NCI-H1417 treated with DMSO at 0.1 percent for 48 hours (cell line): ENCODE measurements at places on chromosomes 12 and 14.

DNA sequence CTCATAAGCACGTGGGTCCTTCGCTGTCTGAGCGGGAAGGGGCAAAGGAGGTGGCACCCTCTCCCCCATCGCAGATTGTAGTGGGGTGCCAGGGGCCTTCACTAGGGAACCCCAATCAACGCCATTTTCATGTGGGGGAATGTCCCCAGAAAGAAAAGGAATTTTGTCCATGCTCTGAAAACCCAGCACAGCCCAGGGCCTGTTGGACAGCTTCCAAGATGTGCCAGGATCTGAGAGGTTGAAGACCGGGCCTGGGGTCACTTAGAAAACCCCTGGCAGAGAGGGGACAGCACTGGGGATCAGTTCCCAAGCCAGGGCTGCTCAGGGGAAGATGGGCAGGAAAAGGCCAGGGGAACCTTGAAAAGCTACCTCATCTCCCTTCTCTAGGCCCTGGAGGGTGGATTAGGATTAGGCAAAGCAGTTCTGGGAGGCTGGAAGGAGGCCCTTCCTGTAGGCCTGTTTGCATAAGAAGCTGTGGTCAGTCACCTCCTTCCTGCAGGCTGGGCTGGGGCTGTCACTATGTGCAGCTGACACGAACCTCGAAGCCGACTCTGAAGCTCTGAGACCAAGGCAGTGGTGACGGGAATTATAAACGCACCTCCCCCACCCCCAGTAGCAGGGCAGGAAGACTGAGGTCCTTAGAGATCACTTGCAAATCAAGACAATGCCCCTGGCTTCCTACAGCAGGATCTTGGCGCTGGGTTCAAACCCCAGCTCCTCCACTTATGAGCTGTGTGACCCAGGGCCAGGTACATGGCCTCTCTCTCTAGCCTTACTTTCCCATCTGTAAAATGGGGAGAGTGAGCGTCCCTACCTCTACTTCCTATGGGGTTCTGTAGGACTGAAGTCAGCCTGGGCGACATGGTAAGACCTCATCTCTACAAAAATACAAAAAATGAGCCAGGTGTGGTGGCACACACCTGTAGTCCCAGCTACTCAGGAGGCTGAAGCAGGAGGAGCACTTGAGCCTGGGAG lies 29.0 kb downstream of the TESC start:
- no peak for DNase-seq

DNA sequence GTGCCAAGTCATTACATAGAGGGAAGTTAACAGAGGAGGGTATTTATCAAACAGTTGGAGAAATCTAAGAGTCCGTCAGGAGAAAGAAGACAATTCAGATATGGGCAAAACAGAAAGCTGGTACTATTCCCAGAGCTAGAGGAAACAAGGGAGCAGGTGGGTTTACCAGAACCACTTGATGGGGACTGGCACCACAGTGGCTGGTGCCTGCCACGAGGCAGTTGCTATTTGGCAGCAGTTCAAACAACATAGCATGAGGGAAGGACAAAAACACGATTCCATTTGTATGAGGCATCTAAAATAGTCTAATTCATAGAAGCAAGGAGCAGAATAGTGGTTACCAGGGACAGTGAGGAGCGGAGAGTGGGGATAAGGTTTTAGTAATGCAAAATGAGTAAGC lies 24.6 kb upstream of the KLRD1 start:
- DNase-seq = no peak

- no peak for DNase-seq
Observed at GRCh38 chr12:8475508-8476203, 19.9 kb downstream of the CLEC6A start.

DNA sequence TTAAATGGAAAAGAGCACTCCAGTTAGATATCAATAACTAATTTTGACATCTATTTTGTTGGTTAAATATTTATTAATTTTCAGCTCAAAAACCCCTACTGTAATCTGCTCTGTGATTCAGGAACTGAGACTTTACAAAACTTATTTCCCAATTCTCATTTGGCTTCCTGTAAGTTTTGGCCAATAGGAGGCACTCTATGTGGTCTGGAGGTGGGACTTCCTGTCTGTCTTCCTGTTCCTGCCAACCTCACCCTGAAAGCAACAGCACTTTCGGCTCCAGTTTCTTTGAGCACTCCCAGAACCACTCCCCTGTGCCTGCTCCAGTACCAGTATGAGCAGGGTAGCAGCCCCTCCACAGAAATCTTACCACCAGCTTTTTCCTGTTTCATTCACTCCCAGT lies 1027.0 kb downstream of the VRK1 start:
- no peak for DNase-seq

DNA sequence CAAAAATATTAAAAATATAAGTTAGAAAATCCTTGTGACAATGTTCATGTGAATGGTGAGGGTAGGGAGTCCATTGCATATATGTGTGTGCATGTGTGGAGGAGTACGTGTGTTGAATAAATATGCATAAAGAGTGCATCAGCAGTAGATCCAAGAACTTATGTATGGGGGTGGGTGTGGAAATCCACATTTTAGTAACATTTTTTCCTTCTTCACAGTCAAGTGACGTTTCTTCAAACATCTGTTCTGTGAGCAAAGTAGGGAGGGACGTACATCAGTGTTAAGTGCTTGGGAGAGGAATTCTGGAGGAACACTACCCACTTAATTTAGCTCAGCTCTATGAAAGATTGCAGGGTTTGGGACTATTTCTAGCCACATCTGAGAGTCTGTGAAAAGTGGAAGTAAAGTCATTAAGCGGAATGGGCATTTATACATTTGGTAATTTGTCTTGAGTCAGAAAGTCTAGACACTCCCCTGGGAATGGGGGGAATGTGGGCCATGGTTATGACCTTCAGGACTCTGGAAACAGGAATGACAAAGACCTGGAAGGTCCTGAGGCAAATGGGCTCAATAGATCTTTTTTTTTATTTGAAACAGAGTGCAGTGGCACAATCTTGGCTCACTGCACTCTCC lies 156.4 kb upstream of the PLXNC1 start:
- no peak for DNase-seq

DNA sequence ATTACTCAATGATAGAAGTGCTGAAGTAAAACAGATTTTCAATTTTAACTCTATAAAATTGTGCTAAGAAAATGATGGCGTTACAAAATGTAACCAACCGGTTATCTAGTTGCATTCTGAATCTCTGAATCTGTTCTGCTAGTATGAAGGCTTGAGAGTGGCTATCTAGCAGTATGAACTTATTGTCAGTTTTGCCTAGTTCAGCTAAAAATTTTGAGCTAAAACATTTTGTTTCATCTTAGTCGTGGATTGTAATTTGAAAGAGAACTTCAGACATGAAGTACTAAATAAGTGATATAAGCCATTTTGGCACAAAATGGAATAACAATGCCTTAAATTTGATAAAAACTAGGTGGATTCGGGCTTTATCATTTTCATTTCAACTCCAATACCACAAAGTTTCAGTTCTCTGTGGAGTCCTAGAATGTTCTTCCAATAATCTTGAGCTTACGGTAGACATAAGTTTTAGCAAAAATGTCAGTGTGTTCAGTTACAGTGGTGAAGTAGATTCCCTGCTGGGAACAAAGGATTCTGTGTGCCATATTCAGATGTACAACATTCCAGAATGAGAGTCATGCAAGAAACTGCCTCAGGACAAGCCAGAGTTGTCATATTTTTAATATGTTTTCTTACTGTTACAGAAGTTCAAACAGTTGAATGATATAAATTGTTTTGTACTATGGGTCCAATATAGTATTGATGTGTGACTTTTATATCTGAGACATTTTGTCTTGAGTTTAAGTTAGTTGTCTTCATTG lies 28.1 kb downstream of the ATP6V1D start:
- no peak for DNase-seq

- DNase-seq = no peak
Observed at GRCh38 chr12:40228727-40229126, 3.9 kb downstream of the LRRK2 start.

- DNase-seq = no peak
Observed at GRCh38 chr12:13209436-13210235, 13.1 kb downstream of the EMP1 start.

- DNase-seq = no peak
Observed at GRCh38 chr12:113061061-113061694, 4.6 kb downstream of the DTX1 start.

- no peak for DNase-seq
Observed at GRCh38 chr12:132481771-132482745, 7.9 kb upstream of the FBRSL1 start.

- no peak for DNase-seq
Observed at GRCh38 chr14:20857207-20857606, 34.0 kb upstream of the RNASE3 start.

DNA sequence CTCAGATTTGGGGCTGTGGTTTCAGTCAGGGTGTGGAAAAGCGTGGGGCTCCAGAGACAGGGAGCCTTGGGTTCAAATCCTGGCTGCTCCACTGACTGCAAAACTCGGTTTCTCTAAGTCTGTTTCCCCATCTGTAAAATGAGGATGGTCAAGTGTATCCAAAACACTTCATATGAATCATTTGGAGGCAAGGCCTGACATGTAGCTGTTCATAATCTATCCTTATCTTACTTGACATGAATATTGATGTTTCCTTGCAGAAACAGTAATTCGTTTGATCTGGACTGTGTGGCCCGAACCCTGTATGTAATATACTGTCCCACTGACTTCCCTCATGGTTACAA lies 1.5 kb upstream of the CCDC63 start:
- DNase-seq = no peak

- no peak for DNase-seq
Observed at GRCh38 chr14:29820785-29821184, 106.9 kb downstream of the PRKD1 start.

DNA sequence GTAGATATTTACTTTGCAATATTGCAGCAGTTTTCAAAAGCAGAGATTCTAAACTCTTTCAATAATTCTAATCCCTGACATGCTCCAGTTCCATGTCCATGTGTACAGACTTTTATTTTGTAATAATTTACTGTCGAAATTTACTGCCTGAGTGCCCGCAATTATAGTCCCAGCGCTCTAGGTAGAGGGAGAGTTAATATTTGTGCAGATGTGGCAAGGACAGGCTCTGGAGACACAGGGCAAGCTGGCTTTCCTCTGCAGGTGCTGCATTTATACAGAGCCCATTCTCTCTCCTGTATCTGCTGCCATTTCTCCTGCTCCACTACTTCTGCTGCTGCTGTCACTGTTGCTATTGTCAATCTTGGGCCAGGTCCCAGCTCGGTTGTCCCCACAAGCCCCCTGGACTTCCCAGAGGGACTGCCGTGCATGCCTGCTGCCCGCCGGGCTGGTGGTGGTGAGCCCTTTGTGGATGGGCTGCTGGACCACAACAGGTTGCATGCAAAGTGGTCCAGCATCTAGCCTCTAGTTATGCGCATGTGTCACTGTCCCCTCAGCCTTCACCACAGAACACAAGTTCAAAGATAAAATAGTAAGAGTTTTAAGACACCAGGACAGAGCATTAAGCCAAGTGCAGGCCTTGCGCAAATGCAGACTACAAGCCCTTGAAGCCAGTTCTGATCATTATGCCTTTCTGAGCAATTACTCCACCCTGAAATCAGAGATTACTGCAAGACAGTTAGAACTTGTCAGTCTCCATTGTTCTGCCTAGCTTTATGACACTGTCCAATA lies 40.8 kb upstream of the CSRP2 start:
- DNase-seq = peak; percentile 86

- DNase-seq = peak; percentile 14
Observed at GRCh38 chr12:98653866-98654493, 8.9 kb downstream of the APAF1 start.

DNA sequence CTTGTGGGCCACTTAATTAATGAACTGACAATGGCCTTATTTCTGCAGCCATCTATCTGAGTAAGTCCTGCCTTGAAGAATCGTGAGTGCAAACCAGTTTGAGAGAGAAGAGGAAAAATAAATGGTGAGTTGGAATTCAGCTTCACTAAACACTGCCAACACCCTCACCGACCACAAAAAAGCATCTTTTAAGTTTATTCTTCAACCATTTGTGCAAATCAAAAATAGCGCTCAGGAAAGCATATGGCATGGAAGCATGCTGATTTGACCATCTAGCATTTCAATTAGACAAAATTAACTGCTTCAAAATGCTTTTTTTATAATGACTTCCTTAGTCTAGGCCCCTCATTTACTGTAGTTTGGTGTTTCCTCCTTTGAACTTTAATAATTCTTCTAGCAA lies 294.0 kb downstream of the PPFIA2 start:
- no peak for DNase-seq

- no peak for DNase-seq
Observed at GRCh38 chr14:93002851-93003298, 79.9 kb downstream of the CHGA start.

DNA sequence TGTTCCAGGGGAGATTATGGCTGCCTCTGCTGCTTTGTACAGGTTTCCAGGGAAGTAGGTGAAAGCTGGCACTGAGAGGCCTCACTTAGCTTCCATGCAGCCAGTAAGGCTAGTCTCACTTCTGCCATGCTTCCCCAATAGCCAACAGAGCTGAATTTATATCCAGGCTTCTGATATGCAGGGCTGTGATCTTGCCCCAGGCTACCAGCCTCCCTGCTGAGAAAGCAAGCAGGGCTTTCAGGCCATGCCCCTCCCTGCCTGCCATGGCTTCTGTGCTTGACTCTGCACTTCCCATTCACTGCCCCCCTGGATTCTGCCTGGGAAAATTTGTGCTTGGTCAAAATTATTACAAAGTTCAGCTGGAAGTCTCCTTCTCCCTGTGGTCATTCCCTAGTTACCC lies 302.1 kb upstream of the FBXO33 start:
- DNase-seq = no peak

GRCh38 chr12:132173135-132174014 lies 29.1 kb downstream of the NOC4L start:
- no peak for DNase-seq

- no peak for DNase-seq
Observed at GRCh38 chr14:54574528-54574927, 7.6 kb downstream of the SAMD4A start.

DNA sequence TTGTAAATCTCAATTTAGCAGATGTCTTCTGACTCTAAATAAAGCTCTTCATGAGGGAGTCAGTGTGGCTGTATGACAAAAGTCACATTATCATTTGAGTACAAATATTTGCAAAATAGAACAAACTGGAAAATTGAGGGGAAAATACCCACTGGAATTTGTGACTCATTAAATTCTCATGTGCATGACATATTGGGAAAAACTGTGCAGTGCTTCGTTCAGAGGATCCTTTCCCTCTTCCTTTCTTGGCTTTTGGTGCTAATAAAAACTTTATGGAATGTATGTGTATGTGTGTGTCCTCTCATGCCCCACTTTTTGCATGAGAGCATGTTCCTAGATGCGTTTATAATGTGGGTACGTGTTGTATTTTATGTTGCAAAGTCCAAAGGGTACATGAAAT lies 267.8 kb downstream of the KTN1 start:
- DNase-seq = no peak

DNA sequence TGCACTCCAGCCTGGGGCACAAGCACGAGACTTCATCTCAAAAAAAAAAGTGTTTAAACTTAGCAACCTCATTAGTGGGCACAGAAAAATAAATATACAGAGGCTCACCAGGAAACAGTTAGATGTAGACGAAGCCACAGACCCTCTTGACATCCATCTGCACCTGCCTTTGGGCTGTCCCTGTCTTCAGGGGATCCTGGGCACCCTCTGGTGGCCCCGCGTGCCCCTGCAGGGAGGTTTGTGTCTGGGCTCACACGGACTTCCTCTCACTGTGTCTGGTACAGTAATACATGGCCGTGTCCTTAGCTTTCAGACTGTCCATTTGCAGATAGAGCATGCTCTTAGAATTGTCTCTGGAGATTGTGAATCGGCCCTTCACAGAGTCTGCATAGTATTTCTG lies 916.5 kb downstream of the TMEM121 start:
- no peak for DNase-seq
